ENCODE measurements at places on chromosomes 6 and 20.

GRCh38 chr6:52368002-52368401, 6.1 kb downstream of the PAQR8 start:
- DNase-seq = no peak

GRCh38 chr20:18978311-18978710, 164.7 kb downstream of the SCP2D1 start:
- no peak for DNase-seq

DNA sequence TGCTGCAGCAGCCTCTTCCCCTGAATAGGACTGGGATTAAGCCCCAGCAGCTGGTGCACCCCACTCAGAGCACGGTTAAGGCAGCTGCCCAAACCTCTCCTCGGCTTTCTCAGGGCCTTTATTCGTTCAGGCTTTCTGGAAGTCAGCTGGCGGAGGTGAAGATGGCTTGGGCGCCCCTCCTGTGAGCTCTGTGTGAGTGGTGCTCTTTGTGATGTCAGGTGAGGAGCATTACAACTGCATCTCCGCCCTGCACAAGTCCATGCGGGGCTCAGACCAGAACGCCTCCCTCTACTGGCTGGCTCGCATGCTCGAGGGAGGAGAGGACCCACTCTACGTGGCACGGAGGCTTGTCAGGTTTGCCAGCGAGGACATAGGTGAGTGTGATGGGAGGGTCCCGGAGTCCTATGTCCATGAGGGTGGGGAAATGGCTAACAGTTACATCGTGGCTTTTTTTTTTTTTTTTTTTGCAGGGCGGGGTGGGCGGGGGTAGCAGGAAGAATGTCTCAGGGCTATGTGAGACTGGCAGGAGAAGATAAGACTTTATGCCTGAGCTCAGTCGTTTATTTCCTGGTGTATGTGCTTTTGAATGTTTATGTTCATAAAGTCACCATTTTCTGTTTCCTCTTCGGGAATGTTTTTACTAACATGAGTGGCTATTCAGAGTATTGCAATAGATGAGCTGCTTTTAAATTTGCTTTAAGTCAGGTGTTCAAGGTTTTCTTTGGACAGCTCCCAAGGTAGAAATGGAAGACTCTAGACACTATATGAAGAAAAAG, 18.2 kb downstream of the WRNIP1 start:
- DNase-seq = no peak

DNA sequence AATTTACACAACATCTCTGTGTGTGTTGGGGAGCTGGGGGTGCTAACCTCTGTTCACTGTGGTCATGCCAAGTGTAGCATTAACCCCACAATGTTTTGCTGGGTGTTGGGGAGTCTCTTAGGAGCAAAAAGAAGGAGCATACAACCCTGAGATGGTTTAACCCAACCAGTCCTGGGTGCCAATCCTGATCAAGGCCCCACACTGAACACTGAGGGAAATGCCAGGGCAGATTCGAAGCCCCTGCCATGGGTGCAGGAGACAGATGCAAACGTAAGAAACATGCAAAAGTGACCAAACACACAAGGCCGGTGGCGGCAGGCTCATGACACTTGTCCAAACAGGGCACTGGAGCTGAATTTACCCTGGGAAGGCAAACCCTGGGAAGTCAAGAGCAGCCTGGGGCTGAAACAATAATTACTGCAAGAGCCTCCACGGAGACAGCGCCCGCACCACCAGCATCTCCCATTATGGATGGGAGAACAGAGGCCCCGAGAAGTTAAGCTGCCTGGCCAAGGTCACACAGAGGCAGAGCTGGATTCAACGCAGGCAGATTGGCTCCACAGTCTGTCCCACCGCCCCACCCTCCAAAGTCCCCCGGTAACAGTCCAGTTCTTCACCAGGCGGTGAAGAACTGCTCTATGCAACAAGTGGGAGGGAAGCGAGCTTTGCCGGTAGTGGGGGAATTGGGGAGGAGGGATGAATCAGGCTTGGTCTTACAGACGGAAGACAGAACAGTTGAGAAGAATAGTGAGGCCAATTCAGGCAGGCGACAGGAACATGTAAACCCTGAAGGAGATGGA, 8.5 kb downstream of the ACSS1 start:
- no peak for DNase-seq

GRCh38 chr6:137008204-137008603, 36.6 kb downstream of the IL20RA start:
- no peak for DNase-seq
